ENCODE measurements at places on chromosomes 12 and 14. TPM values are rescaled to one million over a fixed set of nuclear protein-coding genes. Genes with fewer than 3 reads are reported as not detected.

GRCh38 chr14:103315351-103315911, 18.6 kb upstream of the EIF5 start:
- peak; percentile 74 for DNase-seq

DNA sequence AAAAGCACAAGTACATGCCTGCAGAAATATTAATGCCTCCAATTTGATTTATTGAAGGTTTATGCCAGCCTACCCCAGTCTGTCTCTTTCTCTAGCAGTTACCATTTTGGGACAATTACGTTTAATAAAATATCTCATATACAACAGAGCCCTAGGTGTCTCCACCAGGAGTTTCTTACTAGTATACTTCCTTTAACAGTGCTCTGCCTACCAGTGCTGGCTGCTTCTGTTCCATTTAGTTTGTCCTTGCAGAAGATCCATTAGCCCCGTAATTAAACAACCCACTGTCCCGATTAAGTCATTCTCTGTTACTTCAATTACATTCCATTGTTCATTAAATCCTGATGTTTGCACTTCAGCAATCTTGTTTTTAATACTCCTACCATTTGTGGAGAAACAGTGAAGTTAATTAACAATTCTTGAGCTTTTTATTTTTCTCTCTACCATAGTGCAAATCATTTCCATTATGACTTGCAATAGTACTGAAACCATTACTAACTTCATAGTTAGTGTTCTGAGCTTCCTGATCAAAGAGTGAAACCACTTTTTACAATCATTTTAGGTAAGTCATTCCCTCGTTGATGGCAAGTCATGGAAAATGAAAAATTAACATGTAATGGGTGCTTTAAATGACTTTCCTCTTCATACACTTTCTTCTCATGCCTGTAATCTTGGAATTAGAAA, 121.1 kb downstream of the PLXNC1 start:
- DNase-seq: no peak

The TPPP2 gene
- total RNA-seq: 0.58 TPM

The STRN3 gene
- total RNA-seq: 135 TPM

The KERA gene
- total RNA-seq: not detected

DNA sequence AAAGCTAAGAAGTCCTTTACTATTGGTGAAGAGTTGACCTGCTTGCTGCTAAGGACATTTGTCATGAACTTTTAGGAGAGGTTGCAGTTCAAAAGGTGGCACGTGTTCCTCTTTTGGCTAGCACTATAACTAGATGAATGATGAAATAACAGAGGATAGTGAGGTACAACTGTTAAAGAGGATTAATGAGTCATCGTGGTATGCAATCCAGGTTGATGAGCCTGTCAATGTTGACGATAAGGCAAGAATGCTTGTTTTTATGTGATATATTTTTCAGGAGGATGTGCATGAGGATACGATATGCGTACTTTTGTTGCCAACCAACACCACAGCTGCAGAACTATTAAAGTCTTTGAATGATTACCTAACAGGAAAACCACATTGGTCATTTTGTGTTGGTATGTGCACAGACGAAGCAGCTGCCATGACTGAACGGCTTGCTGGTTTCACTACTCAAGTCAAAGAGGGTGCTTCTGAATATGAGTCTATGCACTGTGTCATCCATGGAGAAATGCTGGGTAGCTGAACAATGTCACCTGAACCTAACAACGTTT, 10.6 kb downstream of the CEP128 start:
- DNase-seq: no peak

- DNase-seq: no peak
Measured at GRCh38 chr12:49057888-49058287, 2.7 kb downstream of the KMT2D start.

DNA sequence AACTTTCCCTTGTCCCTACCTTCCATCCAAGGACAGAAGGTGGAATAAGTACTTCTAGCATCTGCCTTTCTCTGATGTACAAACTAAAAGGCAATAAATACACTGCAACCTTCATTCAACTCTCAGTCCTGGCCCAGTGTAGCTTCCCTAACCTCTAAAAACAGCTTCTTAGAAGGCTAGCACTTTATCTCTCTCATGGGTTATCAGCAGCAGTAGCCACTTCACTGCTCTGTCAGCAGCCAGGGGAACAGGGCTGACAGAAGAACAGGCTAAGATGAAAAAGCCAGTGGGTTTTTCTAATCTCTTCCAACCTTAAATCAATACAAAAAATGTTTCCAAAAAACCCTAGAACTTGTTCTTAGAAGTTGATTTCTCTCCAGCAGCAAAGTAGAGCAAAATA, 13.2 kb downstream of the BAZ2A start:
- no peak for DNase-seq

The KLRC1 gene
- total RNA-seq: not detected

The KLRB1 gene
- total RNA-seq: not detected

The MYF6 gene
- not detected for total RNA-seq

The IFNG-AS1 gene
- not detected for total RNA-seq

- no peak for DNase-seq
Measured at GRCh38 chr14:32939254-32940065, 781 bp downstream of the NPAS3 start.

- DNase-seq: no peak
Measured at GRCh38 chr14:92937051-92937937, 14.3 kb downstream of the CHGA start.

DNA sequence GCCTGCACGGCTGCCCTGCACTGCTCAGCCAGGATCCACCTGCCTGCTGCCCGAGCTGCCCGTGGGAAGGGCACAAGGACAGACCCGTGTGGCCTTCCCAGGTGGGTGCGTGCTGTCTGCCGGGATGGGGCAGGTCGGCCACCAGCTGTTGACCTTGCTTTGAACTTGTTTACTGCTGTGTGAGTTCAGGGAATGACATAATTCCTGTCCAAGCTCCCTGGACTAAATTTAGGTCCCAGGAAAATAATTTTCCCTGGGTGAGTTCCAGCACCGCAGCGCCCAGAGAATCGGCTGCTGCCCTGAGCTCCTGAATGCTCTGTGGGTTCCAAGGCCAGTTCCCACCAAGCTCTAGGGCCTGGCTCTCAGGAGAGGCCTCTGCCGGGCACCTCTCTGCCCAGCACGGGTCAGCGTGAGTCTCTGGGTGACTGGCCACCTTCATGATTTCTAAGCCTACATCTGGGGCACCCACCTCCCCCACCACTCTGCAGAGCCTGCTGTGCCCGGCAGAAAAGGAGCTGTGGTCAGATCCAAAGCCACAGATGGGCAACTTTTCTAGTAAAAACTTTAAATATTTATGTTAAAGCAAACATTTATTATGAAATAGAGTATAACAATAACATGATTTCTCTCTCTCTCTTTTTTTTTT, 27.2 kb upstream of the MLXIP start:
- peak; percentile 25 for DNase-seq

DNA sequence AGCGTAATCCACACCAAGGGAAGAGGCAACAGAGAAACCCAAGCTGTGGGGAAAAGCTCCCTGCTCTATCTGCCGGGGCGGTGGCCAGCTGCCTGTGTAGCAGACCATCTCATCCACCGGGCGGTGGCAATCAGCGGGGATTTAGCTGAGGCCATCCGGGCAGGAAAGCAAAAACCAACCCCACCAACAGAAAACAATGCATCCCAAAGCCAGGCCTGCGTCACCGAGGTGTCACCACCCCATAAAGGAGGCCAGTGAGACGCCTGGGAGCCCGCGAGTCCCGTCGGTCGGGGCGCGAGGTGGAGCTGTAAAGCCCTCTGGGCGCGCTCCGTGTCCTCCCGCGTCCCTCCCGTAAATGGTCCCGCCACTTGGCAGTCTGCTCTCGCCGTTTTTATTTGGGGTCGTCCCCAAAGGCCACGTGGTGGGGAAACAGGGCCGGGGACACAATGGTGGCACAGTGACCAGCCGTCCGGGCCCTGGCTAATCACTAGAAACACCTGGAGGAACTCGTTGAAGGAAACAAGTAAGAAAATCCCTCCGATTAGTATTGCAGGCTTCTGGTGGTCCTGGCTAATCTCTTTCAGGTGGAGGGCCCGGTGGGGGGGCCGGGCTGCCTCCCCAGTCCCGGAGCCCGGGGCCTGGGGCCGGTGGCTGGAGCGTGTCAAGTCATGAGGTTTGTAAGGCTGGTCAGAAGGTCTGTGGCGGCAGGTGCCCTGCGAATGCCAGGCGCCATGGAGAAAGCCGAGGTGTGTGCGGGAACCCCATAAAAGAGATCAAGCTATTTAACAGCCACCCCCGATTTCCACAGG, 94.7 kb upstream of the GSC start:
- DNase-seq: no peak
